Activated T-cell treated with anti-CD3 and anti-CD28 coated beads, Interleukin-2, amount 50 U/mL, for 72 hours (primary cell): ENCODE measurements at places on chromosomes 1 and 21.

- no peak for DNase-seq
Measured at GRCh38 chr1:38609166-38610025, 250.2 kb downstream of the RRAGC start.

DNA sequence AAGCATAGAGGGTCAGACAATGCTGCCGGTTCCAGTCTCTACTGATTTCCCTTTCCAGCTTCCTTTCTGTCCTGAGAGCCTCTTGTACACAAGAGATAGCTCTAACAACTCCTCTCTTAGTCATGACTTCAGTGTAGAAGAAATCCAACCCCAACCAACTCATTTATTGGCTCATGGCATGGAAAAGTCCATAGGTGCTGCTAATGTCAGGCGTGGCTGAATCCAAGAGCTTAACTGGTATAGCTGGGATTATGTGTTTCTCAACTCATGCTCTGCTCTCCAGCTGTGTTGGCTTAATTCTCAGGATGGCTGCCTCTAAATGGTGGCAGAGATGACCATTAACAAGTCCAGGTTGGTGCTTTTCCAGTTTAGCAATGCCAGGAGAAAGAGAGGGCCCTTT, 12.4 kb upstream of the THRAP3 start:
- DNase-seq, result no peak

DNA sequence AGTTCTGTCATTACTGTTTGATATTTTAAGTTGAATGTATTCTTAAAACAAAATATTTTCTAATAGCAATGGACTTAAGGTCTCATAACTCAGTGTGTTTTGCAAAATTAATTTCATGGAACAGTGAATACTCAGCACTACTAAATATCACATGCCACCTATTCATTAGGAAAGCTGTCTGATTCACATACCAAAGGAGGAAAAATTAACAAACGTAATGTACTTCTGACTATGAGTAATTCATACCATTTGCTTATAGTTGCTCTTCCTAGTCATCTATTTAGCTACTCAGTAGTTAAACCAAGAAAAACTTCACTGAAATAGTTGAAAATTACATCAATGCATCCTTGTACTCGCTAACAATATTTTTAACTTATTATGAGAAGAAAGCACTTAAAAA, 35.2 kb downstream of the TP53BP2 start:
- DNase-seq, result no peak

DNA sequence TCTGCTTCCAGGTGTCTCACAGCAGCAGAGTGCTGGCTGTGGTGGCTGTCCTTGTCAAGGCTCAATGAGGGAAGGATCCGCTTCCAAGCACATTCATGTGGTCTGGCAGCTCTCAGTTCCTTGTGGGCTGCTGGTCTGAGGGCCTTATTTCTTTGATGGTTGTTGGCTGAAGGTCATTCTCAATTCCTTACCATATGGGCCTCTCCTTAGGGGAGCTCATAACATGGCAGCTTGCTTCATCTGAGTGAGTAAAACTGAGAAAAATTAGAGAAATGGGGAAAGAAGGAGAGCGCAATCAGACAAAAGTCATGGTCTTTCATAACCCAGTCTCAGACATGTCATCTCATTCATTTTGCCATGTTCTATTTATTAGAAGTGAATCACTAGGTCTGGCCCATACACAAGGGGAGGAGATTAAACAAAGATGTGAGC, 81.7 kb upstream of the TSPAN2 start:
- no peak for DNase-seq

- no peak for DNase-seq
Measured at GRCh38 chr1:230392920-230393521, 33.1 kb downstream of the PGBD5 start.

DNA sequence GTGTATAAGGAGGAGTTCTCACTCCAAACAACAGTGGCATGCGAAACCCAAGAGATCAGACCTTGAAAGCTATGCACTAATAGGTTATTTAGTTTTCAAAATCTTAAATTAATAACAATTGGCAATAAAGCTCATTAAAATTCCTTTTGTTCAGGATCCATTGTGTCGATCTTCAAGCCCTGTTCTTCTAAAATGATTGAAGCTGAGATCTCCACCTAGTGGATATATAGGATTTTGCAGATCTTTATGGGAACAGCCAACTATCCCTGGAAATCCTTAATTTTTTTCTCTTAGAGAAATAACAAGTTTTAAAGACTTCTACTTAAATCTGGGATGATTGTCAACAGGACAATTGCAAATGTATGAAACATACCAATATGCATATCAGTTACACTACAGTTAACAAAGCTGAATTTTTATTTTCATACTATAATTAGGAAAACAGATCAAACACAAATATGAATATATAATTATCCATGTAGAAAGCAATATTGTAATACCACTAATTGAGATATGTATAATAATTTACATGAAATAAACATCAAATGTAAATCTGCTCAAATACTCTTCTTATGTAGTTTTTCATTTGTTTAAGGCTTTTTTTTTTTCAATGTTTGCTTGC, 43.3 kb downstream of the LRRC53 start:
- DNase-seq, result no peak

- no peak for DNase-seq
Measured at GRCh38 chr21:37986751-37987399, 70.6 kb upstream of the KCNJ6 start.

DNA sequence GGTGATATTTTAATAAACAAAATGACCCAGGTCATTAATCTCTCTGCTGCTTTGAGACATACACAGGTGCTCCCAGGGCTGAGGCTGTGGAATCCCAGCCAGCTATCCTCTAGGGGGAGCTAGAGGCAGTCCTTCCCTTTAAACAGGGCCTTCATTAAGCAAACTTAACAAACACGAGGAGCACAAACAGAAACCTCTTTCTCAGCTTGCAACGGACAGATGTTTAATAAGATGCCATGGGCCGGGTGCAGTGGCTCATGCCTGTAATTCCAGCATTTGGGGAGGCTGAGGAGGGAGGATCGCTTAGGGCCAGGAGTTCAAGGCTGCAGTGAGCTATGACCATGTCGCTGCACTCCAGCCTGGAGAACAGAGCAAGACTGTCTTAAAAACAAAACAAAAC, 106.7 kb downstream of the HIVEP3 start:
- peak; percentile 66 for DNase-seq
